Hindlimb muscle (tissue), 1 donor: ENCODE measurements at places on chromosomes 16 and 17.

DNA sequence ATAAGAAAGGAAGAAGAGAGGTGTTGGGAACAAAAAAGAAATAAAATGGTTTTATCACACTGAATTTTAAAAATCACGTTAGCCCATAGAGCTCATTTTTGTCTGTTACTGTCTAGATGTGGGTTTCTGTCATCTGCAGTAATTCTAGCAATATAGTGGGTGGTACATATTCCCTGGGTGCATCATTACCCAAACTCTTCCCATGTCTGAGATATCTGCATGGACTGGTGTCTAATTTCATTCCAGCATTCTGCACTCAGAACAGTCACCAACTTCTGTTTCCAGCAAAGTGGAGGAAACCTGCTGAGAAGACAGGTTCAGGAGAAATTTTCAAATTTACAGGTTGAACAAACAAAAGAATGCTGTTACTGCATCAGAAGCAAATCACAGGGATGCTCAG lies 263.8 kb downstream of the CDH11 start:
- no peak for DNase-seq

DNA sequence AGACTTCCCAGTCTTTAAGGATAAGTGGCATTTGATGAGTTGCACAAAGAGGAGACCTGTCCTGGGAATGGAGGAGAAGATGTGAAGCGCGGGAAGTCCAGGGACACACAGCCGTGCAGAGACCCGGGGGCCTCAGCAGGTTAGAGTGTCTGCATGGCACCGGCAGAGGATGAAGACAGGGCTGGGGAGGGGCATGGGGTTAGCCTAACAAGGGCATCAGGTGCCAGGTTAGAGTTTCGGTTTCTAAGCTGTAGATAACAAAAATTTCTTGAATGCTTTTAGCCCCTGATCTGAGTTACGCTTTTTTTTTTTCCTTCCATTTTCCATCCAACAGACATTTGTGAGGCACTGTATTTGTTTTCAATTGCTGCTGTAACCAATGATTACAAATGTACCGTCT lies 594.3 kb downstream of the MAF start:
- DNase-seq: no peak

- DNase-seq: no peak
Observed at GRCh38 chr16:4850211-4850610, 2.9 kb downstream of the UBN1 start.

DNA sequence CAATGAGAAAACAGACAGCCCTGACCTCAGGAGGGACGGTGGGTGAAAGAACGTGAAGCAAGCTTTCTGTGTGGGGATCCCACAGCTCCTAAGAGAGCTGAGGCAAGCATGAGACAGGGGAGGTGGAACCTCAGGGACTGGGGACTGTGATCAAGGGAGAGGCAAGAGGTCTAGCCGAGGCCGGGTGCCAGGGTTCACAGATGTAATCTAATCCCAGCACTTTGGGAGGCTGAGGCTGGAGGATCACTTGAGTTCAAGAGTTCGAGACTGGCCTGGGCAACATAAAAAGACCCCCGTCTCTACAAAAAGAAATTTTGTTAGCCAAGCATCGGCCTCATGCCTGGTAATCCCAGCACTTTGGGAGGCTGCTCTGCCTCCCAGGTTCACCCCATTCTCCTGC lies 4.5 kb upstream of the ADAM11 start:
- no peak for DNase-seq

DNA sequence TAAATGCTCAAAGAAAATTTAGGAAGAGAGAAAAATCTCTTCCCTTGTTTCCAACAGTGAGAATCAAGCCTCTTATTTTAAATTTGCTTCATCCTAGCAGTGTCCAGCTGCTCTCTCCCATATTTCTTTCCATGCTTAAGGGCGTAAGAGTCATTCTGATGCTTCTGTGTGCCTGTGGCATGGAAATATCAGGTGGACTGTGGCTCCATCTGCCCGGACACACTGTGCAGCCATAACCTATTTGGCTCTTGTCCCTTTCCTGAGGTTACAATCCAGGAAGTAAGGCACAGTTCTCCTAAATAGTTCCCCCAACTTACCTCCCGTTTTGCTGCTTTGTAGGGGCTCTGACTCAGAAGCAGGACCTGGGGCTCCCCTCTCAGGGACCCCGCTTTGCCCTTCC lies 6.3 kb upstream of the KRT222 start:
- DNase-seq: no peak

GRCh38 chr16:19138601-19139000 lies 24.8 kb downstream of the ITPRIPL2 start:
- DNase-seq: peak; percentile 62

GRCh38 chr17:4440690-4441686 lies 7.2 kb downstream of the SPNS3 start:
- DNase-seq: peak; percentile 38

DNA sequence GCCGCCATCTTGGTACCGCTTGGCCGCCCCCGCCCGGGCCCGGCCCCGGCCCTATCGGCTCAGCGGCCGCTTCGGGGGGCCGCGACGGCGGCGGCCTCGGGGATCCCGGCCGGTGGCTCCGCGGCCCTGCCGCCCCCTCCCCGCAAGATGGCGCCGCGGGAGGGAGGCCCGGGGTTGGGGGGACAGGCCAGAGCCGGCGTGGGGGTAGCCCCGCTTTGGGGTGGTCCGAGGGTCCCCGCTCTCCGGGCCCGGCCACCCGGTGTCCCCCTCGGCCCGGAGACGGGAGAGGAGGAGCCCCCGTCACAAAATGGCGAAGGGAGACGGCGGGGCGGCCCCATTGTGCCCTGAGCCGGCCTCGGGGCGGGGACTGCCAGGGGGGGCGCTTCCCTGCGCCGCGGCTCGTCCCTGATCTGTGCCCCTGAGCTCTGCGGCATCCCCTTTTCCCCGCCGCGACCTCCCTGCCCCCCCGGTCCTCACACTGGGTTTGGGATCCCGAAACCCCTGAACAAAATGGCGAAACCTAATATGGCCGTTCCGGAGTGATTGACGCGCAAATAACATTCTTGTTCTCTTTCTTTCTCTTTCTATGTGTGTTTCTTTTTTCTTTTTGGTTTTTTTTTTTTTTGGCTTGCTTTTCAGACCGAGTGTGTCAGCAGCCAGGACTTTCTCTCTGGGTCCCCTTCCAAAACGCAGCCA lies 986 bp downstream of the HAPSTR1 start:
- DNase-seq: peak; percentile 40

- DNase-seq: no peak
Observed at GRCh38 chr16:26705346-26705745, 361.4 kb upstream of the C16orf82 start.

GRCh38 chr16:80717611-80718010 lies 86.8 kb downstream of the CDYL2 start:
- DNase-seq: no peak

GRCh38 chr17:11031787-11032186 lies 193.9 kb upstream of the PIRT start:
- no peak for DNase-seq

DNA sequence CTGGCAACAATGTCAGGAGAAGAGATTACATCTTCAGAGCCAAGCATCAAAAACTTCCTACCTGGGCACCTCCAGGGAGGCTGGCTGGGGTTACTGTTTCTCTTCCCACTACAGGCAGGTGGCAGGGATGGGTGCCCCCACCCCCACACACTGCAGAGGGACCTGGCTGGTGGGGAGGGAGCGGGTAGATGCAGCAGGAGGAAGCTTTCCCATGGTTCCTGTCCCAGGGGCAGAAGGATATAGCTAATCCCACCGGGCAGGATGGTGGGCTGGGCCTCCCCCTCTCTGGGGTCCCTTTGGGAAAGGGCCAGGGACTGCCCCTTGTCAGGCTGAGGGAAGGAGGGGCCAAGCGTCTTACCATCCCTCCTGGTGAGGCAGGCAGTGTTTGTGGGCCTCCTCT lies 16.7 kb upstream of the MTMR4 start:
- no peak for DNase-seq

DNA sequence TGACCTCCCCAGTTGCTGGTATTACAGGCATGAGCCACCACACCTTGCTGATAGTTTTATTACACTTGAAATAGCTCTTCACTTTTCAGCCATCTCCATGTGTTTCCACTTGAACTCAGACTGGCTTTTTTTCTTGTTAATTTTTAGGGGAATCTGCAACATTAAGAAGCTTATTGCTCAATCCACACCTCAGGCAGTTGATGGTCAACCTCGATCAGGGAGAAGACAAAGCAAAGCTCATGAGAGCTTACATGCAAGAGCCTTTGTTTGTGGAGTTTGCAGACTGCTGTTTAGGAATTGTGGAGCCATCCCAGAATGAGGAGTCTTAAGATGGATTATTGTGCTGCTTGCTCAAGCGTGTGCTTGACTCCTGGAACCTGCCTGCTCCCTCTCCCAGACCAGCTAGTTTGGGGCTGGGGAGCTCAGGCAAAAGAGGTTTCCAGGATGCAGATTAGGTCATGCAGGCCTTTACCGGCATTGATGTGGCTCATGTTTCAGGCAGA lies 8.6 kb downstream of the ZNHIT3 start:
- DNase-seq: no peak

DNA sequence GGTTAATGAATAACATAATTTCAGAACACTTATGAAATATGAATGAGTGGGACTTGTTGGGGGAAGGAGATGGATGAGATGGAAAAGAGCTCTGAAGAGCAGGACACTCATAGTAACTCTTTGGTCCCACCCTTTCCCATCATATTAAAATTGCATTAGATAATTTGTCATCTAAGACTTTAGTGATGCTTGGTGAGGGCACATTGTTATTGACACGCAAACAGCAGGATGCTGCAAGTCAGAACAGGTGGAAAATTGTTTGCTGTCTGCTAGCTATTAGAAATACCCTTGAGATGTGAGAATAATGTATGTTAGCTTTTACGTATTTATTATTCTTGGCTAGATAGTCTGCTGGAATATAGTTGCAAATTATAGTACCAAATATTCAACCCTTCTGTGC lies 75.7 kb downstream of the TANC2 start:
- DNase-seq: no peak

- no peak for DNase-seq
Observed at GRCh38 chr16:7422036-7422888, 89.6 kb downstream of the RBFOX1 start.

DNA sequence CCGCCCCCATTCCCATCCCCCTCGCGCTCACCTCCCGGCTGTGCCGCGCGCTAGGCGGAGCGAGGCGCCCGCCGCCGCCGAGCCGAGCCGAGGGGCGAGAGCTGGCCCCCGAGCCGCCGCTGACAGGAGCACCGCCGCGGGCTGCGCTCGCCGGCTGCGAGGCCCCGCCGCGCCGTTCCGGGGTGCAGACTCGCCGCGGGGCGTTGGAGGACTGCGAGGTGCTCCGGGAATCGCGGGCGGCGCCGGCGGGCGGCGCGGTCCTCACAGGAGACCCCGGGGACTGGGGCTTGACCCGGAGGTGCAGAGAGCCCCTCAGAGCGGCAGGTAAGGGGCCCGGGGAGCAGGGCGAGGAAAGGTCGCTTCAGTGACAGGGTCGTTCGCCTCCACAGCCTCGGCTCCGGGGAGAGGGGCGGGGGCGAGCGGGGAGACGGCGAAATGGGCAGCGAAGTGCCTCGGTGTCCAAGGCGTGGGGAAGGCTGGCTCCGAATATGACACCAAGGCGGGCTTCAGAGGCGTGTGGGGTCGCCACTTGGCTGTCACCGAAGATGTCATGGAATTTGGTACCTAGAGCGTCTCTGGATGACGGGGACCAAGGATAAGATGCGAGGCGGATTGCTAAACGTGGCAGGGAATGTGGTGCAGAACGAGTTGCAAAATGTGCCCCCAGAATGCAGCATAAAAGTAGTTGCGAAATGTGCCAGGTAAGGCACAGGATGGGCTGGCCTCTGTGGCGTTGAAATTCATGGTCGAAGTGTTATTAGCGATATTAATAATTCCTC lies 580 bp downstream of the TANC2 start:
- no peak for DNase-seq

- DNase-seq: no peak
Observed at GRCh38 chr16:30377050-30377811, 2.6 kb downstream of the MYL11 start.

GRCh38 chr16:89612415-89613166 lies 851 bp upstream of the DPEP1 start:
- DNase-seq: no peak

GRCh38 chr17:19457830-19458271 lies 46.8 kb downstream of the RNF112 start:
- no peak for DNase-seq

DNA sequence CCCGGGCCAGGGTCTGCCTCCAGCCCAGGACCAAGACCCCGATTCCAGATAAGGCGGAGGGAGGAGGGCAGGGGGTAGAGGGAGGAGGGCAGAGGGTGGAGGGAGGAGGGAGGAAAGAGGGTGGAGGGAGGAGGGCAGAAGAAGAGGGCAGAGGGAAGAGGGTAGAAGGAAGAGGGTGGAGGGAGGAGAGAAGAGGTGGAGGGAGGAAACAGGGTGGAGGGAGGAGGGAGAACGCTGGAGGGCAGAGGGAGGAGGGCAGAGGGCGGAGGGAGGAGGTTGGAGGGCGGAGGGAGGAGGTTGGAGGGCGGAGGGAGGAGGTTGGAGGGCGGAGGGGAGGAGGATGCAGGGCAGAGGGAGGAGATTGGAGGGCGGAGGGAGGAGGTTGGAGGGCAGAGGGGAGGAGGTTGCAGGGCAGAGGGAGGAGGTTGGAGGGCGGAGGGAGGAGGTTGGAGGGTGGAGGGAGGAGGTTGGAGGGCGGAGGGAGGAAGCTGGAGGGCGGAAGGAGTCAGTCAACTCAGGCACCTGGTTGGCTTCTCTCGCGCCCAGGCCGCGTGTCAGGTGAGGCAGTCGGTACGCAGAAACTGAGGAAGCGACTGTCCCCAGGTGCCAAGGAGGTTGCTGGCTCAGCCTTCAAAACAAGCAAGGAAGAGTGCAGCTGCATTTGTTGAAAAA lies 65.2 kb downstream of the KLHDC4 start:
- no peak for DNase-seq

DNA sequence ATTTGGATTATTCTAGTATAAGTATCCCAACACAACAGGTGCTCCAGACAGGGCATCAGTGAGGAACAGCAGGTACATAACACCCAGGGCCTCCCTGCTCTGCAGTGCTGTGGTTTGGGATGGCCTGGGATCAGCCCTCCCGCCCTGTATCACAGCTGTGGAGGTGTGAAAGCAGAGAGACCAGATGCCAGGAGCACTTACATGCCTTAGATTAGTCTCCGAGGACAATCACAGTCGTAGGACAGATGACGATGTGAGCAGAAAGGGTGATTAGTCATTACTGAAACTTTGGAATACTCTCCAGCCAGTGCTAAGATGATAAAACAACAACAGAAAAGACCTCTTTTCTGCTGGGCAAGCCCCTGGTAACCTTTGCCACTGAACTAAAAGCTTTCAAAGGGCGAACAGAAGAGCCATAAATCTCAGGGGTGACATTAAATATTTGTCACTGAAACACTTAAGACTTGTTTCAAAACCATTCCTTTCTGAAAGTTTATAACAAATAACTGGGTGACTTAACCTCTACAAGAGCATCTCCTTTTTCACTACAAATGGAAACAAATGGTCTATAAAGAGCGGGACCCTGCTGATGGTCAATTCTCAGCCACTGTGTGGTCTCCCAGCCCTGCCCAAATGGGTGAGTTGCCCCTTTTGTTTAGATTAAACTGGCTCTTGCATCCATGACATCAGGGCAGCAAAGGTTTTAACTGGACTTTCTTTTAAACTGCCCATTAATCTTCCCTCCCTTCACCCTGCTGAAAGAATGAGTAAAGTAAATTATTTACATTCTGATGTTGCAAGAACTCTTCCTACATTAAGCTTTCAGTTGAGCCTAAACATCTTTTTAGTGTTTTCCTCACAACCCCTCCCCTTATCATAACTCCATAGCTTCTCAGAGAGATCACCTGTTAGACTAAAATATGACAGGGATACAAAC lies 183.1 kb upstream of the COX10 start:
- DNase-seq: no peak
